Stimulated activated CD8-positive, alpha-beta memory T cell treated with anti-CD3 and anti-CD28 coated beads, Interleukin-4, amount 100 ng/mL, for 1 hour (primary cell): ENCODE measurements at places on chromosomes 13 and 19.

DNA sequence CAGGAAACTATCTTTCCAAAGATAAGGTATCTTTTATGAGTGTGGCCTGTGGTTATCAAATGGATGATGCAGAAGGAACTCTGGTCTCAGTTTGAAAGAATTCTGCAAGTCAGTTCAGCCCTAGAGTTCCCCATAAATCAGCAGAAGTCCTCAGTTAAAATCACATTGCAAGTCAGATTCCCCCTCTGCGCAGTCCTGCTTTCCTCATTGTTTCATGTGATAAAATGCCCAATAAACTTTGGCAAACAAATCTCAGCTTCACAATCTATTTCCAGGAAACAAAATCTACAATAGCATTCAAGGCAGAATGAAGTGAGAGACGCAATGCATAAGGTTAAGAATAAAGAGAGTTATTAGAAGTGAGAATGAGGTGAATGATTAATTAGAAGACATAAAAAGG, 216.3 kb upstream of the KLHL1 start:
- DNase-seq = no peak

- no peak for DNase-seq
Observed at GRCh38 chr13:41833831-41834230, 127.1 kb downstream of the VWA8 start.

DNA sequence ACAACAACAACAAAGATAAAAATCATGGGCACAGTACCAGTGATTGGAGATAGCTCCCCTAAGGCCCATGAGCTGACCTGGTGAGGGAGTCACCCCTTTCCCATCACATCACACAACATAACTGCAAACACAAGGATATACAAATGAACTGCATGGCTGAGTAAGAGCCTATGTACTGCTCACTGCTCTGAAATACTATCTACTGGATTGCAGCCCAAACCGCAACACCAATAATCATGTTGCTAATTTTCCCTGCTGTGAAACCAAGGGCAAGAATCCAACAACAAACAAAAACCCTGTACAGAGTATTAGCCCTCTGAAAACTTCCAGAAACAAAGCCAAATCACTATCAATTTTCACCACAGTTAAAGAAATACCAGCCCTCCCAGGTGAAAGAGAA, 1893.2 kb downstream of the PCDH9 start:
- no peak for DNase-seq

- DNase-seq = no peak
Observed at GRCh38 chr19:9151367-9151766, 11.2 kb downstream of the ZNF317 start.

- DNase-seq = no peak
Observed at GRCh38 chr13:99214232-99214631, 13.6 kb downstream of the UBAC2 start.

DNA sequence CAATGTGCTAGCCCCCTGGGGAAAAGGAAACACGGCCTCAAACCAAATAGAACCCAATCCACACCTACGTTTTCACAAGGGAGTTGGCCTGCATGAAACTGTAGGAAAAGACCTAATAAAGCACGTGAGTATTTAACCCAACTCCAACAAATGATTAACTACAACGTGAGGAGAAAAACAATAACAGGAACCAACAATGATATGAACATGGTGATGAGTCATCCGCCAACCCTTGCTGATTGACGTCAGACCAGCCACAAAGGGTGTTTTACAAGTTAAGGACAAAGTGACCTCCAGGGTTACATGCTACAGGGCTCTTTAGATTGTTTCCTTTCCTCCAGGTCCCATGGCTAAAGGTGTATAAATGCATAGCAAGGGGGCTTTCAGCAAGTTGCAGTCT, 460.5 kb downstream of the COG6 start:
- DNase-seq = no peak

DNA sequence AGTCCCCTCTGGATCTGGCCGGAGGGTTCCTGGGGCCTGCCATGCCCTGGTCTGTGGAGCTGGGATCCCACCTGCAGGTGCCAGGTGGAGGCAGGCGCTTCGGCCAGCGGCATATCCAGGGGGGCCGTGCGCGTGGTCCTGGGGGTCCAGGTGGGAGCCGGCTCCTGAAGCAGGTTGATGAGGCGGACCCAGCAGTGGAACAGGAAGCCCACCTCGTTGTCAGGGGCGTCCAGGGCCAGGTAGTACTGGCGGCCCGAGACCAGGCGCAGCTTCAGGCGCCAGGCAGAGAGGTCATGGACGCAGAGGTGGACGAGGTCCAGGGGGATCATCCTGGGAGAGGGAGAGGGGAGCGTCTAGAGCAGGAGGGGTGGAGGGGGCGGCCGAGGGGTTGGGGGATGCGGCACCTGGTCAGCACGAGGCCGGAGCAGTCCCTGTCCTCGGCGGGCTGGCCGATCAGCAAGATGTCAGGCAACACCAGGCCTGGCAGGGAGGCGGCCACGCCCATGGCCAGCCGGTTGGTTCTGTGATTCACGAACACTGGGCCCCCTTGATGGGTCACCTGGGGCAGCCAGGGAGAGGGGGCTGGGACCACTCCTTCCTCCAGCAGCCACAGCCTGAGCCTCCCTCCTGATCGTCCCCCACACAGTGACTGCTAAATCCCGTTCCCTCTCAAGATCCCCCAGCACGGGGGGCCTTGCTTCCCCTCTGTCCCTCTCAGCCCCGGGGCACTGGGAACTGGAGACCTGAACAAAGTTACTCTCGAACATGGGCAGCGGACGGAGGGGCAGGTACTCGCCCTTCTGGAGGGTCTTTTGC, 678 bp downstream of the GARIN5B start:
- DNase-seq = no peak

- DNase-seq = no peak
Observed at GRCh38 chr13:98751861-98752466, 508 bp downstream of the SLC15A1 start.

- no peak for DNase-seq
Observed at GRCh38 chr13:98175823-98176222, 1.2 kb downstream of the RNF113B start.

- no peak for DNase-seq
Observed at GRCh38 chr19:33547676-33548075, 26.1 kb upstream of the PEPD start.

- no peak for DNase-seq
Observed at GRCh38 chr19:16180611-16181010, 4.6 kb upstream of the FAM32A start.

DNA sequence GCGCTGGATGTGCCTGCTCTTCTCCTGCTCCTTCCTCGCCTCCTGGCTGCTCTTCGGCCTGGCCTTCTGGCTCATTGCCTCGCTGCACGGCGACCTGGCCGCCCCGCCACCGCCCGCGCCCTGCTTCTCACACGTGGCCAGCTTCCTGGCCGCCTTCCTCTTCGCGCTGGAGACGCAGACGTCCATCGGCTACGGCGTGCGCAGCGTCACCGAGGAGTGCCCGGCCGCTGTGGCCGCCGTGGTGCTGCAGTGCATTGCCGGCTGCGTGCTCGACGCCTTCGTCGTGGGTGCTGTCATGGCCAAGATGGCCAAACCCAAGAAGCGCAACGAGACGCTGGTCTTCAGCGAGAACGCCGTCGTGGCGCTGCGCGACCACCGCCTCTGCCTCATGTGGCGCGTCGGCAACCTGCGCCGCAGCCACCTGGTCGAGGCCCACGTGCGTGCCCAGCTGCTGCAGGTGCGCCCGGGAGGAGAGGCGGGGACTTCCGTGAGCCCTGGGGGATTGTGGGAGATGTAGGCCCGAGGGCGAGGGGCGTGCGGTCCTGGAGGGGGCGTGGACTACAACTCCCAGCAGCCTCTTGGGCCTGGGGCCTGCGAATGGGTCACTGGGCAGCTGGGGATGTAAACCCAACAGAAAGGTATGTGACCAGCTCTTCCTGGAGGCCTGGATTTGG, 6.7 kb downstream of the KCNJ14 start:
- no peak for DNase-seq

DNA sequence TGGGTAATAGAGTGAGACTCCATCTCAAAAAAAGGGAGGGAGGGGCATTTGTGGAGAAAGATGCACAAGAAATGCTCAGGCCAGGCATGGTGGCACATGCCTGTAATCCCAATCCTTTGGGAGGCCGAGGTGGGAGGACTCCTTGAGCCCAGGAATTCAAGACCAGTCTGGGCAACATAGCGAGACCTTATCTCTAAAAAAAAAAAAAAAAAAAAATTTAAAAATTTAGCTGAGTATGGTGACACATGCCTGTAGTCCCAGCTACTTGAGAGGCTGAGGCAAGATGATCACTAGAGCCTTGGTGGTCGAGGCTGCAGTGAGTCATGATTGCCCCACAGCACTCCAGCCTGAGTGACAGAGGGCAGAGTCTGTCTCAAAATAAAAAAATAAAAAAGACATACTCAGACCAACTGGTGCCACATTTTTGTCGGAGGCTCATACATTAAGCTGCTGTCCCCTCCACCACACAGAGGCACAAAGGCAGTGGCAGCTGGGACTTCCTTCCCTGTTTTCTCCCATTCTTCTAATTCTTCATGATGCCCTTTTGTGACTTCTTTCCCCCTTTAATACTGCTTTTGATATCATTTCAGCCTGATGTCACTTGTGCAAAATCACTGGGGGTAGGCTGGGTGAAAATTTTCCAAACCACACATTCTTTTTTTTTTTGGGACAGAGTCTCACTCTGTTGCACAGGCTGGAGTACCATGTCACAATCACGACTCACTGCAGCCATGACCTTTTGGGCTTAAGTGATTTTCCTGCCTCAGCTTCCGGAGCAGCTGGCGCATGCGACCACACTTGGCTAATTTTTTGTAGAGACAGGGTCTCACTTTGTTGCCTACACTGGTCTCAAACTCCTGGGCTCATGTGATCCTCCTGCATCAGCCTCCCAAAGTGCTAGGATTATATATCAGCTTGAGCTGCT, 26.8 kb upstream of the CXCL17 start:
- DNase-seq = no peak

DNA sequence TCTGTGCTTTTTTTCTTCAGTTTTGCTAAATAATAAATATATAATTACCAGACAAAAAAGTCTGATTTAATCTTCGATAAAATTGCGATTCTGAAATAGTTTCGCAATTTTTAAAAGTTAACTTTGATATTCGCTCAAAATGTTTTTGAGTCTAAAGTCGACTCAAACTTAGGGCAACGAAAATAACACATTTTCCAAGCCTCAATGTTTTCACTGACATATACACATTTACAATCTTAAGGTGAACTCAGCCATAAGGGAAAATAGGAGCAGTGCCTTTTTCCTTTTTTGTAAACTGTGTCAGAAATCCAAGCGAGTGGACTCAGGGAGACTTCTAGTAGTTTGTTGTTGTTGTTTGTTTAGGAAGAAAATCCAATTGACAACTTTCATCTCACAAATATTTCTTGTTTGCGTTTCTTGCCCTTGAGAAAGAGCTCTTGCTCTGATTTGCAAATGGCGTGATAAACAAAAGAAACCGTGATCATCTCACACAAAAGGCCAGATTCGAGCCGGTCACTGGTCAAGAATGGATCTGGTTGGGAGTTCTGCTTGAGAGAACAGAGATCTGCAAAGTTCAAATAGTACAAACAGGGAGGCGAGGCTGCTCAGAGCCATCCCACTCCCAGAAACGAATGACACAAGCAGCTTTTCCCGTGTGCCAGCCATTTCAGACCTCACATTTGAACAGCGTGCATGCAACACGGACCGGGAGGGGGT, 2.1 kb downstream of the SOX21 start:
- no peak for DNase-seq

DNA sequence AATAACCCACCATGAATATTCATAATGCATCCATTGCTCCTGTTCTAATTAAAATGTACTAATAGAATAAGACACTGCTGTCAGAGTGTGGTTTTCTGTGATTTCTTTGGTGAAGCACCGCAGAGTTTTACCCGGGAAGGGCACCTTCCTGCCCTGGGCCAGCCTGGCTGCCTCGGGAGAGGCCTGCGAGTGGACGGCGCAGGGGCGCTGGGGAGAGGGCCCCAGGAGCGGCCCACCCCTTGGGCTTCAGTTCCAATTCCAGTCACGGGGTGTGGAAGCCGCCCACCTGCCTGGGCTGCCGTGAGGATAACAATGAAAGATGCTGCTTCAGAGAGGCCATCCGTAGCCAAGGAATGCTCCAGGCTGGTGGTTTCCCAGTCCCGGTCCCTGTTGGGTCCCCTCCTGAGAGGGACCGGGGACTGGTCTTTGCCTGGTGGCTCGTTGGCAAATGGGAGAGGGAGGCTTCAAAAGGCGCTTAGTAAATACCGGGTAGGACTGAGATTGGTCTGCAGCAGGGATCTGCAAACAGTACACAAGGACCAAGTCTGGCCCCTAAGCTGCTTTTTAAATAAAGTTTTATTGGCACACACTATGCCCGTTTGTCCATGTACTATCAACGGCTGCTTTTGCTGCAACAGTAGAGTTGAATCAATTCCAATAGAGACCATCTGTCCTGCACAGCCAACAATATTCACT, 18.0 kb downstream of the TCF3 start:
- no peak for DNase-seq

GRCh38 chr19:41352279-41352608, 1.5 kb downstream of the TGFB1 start:
- DNase-seq = no peak

GRCh38 chr19:51407511-51408131, 9.8 kb downstream of the SIGLEC10 start:
- DNase-seq = no peak

- no peak for DNase-seq
Observed at GRCh38 chr19:46451352-46451751, 20.0 kb downstream of the PNMA8A start.

DNA sequence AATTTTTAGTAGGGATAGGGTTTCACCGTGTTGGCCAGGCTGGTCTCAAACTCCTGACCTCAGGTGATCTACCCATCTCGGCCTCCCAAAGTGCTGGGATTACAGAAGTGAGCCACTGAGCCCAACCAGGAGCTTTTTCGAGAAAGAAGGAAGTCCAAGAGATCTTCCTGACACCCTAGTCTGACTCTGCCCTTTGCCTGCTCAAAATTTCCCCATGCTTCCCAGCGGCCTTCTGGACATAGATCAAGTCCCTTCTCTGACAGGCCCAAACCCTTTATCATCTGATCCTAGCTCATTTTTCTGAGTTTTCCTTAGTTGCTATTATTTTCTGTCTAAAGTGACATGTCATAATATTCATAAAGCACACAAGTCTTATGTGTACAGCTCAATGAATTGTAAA, 1.5 kb upstream of the BAX start:
- no peak for DNase-seq

- DNase-seq = no peak
Observed at GRCh38 chr19:39307822-39308530, 11.8 kb downstream of the IFNL1 start.

- DNase-seq = no peak
Observed at GRCh38 chr13:39655041-39655568, 357 bp upstream of the COG6 start.

DNA sequence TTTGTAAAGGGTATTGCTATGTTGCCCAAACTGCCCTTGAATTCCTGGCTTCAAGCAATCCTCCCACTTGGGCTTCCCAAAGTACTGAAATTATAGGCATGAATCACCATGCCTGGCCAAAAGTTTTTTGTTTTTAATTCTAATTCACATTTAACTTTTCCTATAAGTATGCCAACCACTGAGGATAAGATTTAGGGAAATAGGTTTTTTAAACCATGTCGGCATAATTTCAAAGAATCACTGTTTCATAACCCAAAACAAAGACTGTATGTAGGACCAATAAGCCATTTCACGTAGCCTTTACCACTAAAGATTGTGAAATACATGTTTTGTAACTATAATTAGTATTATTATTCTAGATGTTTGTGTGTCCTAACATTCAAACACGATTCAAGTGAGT, 8.2 kb downstream of the ZDHHC20 start:
- DNase-seq = no peak
